ENCODE measurements at places on chromosomes 7 and 10.

- DNase-seq: no peak
These were observed 91.6 kb downstream of the EGFR start for GRCh38 chr7:55110282-55110992.

- no peak for DNase-seq
These were observed 51.5 kb downstream of the PIP4K2A start for GRCh38 chr10:22662733-22663330.

DNA sequence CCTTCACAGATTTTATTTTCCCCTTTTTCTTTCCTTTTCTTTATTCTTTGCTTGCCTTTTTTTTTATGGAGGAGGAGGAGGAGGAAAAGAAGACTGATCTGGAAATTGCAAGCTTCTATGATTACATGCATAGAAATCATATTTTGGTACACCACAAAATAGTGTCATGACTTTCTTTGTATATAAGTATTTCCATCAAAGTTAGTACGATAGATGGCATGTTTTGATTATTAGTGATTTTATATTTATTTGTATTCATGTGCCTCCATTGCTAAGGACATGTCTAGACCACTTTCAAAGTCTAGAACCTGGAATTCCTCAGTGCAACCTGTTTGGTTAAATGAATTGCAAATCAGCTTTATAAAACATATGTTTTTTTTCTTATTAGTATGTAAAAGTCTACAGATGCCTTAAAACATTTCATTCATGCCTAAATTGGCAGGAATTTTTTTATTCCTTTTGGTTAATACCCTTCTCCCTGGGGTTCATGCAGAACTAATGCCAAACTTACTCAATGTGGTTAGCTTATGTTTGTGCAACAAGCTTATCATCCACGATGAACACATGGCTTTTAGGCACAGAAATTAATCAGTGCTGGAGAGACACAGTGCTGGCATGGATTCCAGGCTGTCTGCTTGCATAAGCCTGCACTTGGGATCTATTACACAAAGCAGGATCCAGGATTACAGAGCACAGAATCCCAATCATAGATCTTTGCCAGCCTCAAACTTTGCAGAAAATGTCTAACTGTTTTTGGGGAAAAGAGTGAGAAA, 213.1 kb downstream of the CHRM2 start:
- no peak for DNase-seq

DNA sequence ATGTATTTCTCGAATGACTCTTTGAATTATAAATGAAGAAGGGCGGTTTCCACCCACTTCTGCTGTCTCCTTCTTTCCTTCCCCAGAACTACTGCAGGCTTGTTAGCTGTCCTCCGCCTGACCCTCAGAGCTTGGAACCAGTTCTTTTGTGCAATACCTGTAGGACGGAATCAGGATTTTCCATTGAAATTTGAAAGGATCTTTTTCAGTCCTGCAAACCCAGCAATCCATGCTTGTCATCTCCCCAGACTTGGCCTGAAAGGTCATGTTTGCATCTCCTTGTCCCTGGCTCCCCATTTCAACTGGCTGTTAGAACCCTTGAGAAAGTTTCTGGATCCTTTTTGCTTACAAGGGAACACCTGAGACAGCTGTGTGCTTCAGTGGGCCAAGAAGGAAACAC, 47.5 kb downstream of the PLCE1 start:
- DNase-seq: no peak

- DNase-seq: no peak
These were observed 103.1 kb downstream of the KLF6 start for GRCh38 chr10:3681642-3682554.

DNA sequence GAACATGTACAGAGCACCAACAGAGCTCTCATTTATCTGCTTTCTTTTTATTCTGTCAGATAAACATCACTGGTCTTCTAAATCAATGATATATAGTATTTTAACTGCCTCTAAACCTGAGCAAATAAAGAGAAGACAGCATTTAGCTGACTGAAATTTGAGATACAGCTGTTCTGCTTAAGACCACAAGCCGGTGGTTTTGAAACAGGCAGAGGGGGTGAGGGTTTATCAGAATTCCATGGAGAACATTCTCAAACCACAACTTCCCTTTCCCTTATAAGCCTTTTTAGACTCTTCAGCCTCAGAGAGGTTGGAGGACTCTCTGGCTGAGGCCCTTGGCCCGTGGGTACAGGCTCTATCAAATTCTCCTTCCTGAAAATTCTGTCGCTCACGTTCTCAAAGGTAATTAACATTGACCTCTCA, 87.4 kb upstream of the RSU1 start:
- no peak for DNase-seq

- no peak for DNase-seq
These were observed 7.4 kb downstream of the IFIT3 start for GRCh38 chr10:89335226-89335625.

DNA sequence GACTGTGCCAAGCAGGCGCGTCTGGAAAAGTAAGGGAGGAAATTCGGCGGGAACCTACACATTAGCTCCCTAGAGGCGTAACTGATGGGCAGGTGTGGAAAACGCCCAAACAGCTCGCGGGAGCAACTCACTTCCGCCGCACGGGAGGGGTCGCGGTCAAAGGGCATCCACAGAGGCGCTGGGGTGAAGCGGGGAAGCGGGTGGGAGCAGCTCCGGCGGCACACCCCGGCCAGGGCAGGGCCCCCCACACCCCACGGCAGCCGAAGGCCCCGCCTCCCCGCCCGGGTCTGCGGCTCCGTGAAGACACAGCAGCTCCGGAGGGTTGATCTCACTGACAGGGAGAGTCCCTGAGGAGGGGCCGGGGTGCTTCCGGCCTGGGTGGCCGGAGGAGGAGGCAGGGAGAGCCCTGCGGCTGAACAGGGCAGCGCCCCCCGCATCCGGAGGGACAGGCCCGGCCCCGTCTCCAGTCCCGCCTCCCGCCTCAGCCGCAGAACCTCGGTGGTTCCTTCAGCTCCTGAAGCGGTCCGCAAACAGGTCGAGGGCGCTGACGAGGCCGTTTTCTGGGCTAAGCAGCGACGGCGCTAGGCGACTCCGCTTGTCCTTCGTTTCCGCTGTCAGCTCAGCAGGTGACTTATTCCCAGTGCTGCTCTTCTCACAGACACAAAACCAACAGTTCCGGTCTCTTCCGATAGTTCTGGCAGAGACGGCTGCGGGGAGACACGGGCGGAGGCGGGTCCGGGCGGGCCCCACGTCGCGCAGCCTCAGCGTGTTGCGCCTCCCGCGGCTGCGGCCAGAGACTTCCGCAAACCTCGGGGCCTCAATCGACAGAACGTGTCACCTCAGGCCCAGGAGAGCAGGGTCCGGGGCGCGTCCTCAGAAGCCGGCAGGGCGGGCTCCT, 276.1 kb downstream of the DNAJB6 start:
- peak; percentile 51 for DNase-seq

- DNase-seq: no peak
These were observed 41.9 kb downstream of the CDK1 start for GRCh38 chr10:60820093-60820754.

- no peak for DNase-seq
These were observed 137.6 kb upstream of the HABP2 start for GRCh38 chr10:113415246-113415645.

DNA sequence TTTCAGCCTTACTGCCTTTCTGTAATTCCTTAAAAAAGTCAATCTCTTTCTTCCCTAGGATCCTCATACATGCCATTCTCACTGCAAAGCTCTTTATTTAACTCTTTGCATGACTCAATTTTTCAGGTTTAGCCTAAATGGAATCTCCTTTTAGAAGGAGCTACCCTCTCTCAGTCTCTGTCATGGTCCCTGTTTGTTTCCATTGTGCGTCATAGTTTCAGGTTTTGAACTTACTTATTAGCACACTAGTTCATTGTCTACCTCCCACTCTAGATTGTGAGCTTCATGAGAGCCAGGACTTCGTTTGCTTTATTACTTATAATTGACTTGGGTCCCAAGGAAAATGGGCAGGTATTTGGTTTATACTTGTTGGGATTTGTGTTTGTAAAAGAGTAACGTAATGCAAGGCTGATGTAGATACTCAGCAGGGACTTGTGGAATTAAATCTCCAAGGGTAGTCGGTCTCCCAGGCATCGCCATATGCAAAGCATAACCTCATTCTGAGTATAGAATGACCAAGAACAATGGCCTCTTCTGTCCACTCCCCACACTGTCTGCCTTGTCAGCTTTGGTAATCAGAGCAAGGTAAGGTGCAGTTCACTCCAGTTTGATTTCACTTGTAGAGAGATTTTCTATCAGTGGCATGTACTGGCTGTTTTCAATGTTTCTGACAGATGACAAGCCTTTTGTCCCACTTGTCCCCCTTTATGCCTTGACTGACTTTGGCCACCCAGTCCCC, 252.0 kb downstream of the SORCS3 start:
- DNase-seq: no peak

DNA sequence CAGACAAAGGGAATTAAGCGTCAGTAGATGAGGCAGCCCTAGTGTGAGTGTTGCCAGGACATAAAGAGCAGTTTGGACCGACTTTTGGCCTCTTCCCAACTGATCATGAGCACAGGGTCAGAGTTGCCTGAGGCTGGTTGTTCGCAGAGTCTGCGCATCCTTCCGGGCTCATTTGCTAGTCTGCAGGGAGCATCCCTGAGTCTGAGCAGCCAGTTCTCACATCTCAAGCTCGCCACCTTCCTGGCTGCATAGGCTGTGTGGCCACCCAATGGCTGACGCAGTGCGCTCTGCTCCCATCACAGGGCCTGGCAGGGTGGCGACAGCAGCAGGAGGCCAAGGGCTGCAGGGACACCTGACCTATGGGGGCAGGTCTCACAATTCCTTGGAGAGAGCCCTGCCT, 5.0 kb downstream of the GAD2 start:
- DNase-seq: no peak

- DNase-seq: no peak
These were observed 101.8 kb downstream of the GNAT3 start for GRCh38 chr7:80410081-80410480.

- no peak for DNase-seq
These were observed 355.3 kb downstream of the FGFR2 start for GRCh38 chr10:121242741-121243608.

GRCh38 chr7:30635798-30636197, 41.1 kb downstream of the GARS1 start:
- no peak for DNase-seq

GRCh38 chr10:34655286-34656170, 159.6 kb downstream of the PARD3 start:
- no peak for DNase-seq

DNA sequence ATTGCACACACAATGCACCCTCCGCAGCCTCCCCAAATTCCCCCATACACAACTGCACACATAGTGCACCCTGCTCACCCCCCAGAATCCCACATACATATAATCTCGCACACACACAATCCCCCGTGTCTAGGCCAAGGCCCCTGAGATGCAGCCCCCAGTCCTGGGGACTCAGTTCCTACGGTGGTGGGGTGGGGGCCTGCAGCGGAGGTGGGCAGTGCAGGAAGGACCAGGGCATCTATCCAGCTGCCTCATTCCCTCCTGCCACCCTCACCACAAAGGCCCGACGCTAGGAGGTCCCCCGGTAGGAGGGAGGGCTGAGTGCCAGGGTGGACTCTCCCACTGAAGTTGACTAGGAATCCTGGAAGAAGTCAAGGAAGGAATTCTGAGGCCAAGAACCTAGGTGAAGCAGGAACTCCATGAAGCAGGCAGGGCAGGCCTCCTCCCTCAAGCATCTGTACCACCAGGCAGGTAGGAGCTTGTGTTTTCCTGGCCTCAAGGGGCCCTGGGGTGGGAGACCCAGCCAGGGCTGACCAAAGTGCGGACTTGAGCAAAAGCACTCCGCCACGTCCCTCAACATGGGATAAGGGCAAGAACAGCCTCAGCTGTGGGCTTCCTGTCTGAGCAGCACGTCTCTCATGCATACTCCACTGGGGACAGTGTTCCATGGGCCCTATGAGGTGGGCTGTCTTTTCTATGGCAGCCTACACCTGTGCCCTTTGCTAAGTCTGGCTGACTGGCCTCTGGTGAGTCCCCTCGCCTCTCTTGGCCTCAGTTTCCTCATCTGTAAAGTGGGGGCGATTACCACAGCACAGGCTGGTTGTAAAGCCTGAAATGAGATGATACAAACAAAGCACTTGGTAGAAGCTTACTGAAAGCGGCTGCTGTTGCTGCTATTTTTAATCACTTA, 145.7 kb downstream of the MAPK8 start:
- DNase-seq: no peak

DNA sequence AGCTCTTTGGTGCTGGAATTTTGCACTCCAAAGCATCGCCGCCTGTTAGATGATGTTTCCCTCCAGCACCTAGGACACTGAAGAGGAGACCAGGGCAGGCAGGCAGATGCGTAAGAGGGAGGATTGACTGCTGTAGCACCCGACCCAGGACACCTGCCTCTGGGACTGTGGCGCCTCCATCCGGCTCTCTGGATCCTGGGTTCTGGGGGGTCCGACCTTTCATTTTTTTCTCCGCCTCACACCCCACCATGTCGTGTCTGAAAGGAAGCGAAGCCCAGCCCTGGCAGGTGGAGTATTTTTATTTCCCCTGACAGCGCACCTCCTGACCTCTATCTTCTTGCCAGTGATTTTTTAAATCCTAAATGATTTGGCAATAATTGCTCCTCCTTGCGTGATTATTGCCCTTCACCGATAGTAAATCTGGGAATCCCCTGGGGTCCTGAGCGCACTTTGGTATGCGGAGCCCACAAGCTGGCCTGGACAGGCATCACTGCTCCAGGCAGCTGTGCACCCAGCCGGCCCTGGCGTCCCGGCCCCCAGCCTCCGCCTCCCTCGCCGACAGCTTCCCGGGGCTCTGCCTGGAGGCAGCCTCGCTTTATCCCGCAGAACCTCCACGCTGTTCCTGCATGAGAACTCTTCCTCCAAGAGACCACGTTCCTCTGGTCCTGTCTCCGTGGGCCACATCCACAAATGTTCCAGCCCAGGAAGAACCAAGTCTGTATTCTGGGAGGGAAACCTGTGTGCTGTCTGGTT, 48.4 kb downstream of the LHPP start:
- no peak for DNase-seq

DNA sequence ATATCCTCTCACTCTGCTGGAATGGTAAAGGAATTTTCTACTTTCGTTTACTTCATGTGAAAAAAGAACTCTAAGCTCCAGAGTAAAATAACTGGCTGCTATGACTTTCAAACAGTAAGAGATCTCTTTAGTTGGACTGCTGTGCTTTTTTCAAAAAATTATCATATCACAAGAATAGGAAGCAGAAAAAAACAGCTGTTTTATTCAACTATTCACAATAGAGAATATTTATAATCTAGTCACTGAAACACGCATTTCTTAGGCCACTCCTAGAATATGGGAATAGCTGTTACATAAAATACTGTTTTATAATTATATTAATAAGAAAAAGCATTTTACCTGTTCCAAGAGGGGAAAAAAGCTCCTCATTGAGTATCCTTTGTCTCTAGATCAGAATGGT, 29.7 kb downstream of the NOC3L start:
- DNase-seq: no peak

- DNase-seq: no peak
These were observed 17.3 kb upstream of the CUBN start for GRCh38 chr10:17146892-17147291.

- DNase-seq: no peak
These were observed 74.0 kb downstream of the TLL2 start for GRCh38 chr10:96439725-96440124.

GRCh38 chr10:84563355-84563754, 235.0 kb downstream of the CCSER2 start:
- DNase-seq: no peak

Data from stimulated activated CD4-positive, alpha-beta T cell treated with anti-CD3 and anti-CD28 coated beads, Interleukin-1b, Interleukin-23, amount 100 ng/mL, for 4 hours (primary cell).